ENCODE measurements at places on chromosomes 5 and 9.

- DNase-seq: no peak
Observed at GRCh38 chr5:5492087-5492933, 69.8 kb downstream of the ICE1 start.

DNA sequence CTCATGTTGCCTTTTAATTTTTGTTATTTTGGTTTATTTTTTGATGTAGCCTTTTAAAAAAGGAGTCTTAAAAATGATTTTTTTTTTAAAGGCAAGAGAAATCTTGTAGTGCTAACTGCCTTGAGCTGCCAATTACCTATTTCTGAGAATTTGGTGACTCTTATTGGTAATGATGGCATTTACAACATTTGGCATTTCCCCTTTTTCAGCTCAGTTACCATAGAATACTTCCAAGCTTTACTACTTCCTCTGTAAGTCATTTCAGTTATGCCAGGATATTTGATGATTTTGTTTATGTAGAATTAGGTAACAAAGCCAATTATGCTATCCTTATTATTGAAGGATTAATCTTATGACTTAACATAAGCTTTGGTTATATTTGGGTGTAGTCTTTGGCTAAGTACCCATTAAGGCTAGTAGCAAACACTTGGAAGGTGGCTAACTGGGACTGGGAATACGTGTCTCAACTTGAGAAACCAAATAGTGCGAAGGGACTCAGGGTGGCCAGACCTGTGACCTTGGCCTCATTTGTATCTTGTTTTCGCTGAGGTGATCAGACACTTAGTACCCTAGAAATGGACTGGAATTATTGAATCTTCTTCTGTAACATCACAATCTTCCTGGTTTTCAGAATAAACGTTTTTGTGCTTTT is 27.7 kb downstream of the CDC37L1 start:
- DNase-seq: no peak

- DNase-seq: no peak
Observed at GRCh38 chr5:176133289-176133870, 104.8 kb upstream of the SIMC1 start.

DNA sequence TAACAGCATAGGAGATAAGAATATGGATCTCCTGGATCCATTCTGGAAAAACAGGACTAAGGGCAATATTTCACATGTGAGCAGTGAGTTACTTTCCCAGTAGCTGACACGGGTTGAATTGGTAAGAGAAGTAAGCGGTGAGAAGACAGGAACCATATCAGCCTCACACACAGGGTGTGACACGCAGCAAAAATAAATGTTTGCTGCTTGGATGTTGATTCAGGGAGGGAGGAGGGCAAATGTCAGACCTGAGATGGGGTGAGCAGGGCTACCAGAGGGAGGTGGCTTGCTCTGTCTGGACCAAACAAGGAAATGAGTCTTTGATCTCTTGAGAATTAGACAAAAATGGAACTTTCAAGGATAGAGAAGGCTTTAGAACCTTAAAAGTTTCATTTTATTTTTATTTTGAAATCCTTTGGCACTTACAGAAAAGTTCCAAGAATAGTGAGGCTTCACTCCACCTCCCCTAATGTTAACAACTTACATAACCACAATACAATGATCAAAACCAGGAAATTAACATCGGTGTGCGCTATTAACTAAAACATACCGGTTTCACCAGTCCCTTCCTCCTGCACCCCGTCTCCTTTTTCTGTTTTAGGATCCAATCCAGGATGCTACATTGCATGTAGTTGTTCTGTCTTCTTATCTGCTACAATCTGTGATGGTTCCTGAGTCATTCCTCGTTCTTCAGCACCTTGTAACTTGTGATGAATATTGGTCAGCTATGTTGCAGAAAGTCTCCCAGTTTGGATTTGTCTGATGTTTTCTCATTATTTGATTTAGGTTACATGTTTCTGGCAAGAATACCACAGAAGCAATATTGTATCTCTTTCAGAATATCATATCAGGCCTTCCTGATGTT is 20.5 kb upstream of the ARHGEF28 start:
- no peak for DNase-seq

- DNase-seq: no peak
Observed at GRCh38 chr5:144092508-144092907, 78.0 kb downstream of the YIPF5 start.

GRCh38 chr5:146137967-146138403 is 32.6 kb upstream of the PLAC8L1 start:
- DNase-seq: no peak

GRCh38 chr9:131098391-131099101 is 2.2 kb downstream of the AIF1L start:
- DNase-seq: no peak

DNA sequence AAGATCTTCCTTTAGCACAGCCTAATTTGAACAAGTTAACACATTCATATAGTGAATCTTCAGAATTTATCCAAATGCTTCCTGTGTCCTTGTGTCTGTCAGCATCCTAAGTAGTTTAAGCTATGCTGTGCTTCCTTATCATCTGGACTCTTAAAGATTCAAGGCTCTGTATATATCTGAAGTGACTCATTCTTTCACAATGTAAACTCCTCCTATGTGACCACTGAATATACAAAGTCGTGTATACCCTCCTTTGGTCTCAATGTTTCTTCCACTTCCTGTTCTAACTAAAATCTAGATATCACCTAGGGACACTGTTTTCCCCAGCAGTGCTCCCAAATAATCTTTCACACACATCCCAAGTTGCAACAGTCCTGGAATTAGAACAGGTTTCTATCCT is 935.7 kb upstream of the NUDT12 start:
- no peak for DNase-seq

GRCh38 chr5:24535646-24536045 is 109.1 kb downstream of the CDH10 start:
- no peak for DNase-seq

DNA sequence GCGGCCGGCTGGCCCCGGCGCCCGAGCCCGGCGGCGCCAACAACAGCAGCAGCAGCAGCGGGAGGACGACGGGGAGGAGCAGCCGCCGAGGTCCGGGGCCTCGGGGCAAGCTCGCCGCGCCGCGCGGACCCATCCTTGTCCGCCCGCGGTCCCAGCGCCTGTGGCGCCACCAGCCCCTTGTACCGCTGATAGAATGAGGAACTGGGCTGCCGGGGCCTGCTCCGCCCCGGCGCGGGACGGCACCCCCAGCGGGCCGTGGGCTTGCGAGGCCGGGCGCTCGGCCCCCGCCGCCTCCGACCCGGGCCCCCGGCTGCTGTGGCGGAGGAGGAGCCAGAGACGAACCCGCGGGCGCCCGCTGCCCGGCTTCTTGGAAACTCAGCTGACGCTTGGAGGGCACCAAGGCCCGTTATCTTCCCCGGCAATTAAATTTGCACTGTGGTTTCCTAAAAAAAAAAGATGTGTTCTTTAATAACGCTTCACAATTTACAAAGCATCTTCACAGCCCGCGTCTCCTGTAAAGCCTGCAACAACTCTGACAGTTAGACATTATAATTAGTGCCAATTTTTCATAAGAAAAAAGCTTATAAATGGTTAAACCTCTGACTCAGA is at the start of gene ARSB:
ARSB (minus strand) TSS at position 195 of the 609 bp plus-strand sequence; CDS start at position 133, 62 bp downstream.
- no peak for DNase-seq

DNA sequence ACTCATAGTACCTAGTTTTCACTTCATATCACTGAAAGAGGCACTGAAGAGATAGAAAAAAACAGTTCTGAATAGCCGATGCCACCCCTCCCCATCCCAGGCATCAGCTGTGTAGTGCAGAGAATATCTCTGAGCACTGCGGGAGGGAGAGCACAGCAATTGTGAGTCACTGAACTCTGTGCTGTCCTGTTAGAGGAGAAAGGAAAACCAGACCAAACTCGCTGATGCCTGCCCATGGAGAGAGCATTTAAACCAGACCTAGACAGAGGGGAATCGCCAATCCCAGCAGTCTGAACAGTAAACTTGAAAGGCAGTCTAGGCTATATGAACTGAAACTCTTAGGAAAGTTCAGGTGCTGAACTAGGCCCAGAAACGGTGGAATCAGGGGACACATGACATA is 120.1 kb upstream of the SLC30A5 start:
- no peak for DNase-seq

DNA sequence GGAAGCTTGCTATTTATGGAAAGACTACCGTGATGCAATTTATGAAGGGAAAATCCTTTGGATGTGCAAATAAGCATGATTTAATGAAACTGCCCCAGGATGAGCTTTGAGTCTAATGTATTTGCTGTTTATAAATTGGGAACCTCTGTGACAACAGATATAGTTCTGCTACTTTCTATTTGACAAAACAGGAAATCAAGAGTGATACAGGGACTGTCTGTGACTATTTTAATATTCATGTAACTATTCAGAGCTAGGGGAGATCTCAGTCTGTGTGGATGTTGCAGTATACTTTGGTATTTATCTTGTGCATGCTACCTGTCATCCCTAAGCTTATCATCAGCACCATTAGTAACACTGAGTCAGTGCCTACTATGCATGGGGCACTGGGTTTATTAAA is 132.1 kb downstream of the PDZD2 start:
- DNase-seq: no peak

- no peak for DNase-seq
Observed at GRCh38 chr5:9361835-9362234, 184.0 kb downstream of the SEMA5A start.

DNA sequence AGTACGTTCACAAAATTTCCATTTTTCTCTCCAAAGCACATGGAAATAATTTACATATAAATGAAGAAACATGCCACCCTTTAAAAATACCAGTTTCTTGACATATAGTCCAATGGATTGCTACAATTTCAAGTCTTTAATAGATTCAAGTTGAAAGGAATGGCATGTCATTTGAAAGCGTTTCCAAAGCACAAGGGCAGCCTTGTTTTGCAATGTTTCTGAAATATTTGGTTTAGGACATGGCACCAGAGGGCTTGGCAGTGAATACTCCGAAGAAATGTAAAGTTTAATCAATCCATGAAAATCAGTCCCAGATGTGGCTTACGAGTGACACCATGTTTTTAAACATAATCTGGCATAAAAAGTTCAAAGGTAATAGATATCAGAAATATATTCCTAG is 333.7 kb downstream of the PDE4D start:
- DNase-seq: no peak

DNA sequence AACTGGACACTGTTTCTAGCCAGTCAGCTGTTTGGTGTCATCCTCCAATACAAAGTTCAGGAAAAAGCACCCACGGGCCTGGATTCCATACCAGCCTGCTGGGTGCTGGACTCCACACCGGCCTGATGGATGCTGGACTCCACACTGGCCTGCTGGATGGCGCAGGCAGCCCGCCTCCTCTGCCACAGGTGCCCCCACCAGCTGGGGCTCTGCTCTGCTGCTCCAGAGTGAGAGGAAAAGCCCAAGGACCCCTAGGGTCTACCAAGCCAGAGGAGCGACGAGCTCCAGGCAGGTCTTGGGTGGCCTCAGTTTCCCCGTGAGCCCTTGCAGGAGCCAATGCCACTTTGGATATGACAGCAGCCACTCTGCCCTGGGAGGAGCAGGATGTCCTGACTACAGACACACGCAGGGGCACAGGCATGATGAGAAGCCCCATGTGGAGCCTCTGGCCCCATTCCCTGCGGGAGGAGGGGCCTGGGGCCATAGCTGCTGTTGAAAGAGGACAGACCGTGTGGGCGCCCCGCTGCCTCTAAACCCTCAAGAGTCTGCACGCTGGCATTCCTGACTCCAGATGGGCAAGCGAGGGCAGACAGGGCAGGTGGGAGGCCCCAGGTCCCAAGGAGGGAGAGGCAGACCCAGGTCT is 141.6 kb downstream of the OLFM1 start:
- DNase-seq: no peak

- DNase-seq: no peak
Observed at GRCh38 chr9:97412626-97413385, 910 bp downstream of the TDRD7 start.

- no peak for DNase-seq
Observed at GRCh38 chr5:150297934-150298595, 4.6 kb downstream of the ARSI start.

GRCh38 chr5:102450313-102450990 is 48.3 kb downstream of the SLCO6A1 start:
- DNase-seq: no peak

DNA sequence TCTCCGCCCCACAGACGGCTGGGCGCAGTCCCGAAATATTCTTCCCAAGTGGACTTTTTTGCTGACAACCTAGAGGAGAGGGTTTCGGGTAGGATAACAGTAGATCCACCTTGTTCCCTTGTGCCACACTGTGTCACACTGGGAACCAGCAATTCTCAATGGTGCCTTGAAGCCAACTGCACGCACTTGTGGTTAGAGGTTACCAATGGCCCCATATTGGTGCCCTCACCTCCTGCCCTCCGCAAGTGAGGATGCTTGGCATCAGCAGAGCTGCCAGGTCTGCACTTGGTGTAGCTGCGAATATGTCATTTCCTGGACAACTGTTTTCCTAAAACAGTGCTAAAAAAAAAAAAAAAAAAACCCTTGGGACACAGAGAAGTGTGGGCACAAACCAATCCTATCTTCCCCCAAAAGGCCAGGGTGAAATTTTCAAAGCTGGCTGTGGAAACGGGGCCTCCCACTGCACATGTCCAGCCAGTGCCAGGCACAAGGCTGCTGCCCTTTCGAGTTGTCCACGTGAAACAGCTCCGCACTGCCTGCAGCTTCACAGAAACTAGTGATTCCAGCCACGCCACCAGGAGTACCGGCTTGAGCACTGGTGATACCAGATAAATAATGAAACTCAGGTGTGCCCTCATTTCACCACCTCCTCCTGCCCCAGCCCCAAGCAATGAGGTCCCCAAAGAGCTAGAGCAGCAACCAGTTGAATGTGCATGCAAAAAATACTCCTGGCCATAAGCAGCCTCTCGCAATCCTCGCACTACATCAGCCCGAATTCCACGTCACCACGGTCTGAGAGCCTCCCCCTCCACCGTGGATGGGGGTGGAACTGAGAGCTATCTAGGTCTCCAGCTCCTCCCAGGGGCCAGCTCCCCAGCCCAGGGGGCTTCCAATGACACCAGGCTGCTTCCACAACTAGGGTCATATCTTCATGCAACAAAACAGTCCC is 51.2 kb downstream of the USP20 start:
- DNase-seq: no peak

- no peak for DNase-seq
Observed at GRCh38 chr9:126661521-126662251, 48.0 kb downstream of the LMX1B start.

- DNase-seq: no peak
Observed at GRCh38 chr9:94576131-94576530, 17.5 kb downstream of the FBP2 start.

- no peak for DNase-seq
Observed at GRCh38 chr9:4796988-4797853, 4.5 kb downstream of the RCL1 start.

GRCh38 chr5:164876793-164877192 is 1371.4 kb downstream of the MAT2B start:
- no peak for DNase-seq

DNA sequence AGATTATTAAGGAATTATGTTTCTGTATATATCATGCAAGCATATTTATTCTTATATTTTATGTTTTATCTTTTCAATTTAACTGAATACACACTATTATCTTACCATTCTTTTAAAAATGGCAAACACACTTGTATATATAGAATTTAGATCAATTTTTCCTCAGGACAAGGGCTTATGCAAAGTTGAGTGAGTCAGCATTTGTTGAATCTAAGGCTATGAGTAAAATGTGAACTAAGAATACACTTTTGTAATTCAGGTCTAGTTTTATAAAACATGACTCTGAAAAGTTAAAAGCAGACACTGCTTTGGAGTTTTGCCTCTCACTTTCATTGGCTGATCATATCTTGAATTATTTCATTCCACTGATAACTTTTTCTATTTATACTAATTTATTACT is 127.8 kb downstream of the FOCAD start:
- DNase-seq: no peak

All from AG09309 (cell line).